HEK293T (cell line): ENCODE measurements at places on chromosomes 7 and 10.
A peak's percentile ranks its signal among the peaks of the same experiment; 100 is the strongest.

- no peak for DNase-seq
Observed at GRCh38 chr7:20076835-20077234, 140.3 kb downstream of the MACC1 start.

DNA sequence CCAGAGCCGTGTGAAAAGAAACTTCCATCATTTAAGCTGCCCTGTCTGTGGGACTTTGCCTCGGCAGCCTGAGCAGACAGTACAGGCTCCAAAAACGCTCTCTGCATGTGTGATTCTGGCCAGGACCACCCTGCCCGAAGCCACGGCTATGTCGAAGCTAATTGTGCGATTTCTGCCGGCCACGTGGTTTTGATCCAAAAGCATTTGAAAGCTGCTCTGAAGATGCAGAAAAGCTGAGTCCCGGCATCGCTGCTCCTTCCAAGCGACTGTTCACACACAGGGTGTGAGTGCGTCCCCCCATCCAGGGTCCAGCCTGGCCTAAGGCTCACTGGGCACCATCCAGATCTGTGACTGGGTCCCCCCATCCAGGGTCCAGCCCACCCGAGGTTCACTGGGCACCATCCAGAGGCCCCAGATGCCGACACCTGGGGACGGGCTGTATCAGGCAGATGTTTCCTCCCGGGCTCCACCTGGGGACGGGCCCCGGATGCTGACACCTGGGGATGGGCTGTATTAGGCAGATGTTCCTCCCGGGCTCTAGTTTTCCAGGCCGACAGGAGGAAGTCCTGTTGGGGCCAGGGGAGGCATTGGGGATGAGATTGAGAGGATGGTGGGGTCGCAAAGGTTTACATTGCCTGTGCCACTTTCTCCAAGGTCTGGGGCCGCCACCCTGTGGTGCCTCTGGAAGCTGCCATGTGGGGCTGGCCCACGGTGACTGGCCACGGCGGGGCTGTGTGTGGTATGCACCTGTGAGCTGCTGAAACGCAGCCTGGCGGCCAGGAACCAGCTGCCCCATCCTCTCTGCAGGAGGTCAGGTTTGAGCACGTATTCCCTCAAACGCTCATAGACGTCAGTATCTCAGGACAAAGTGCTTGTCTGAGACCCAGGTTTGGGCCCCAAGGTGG lies 527.4 kb downstream of the DNAJB6 start:
- DNase-seq: no peak

- no peak for DNase-seq
Observed at GRCh38 chr7:46208635-46209525, 287.8 kb upstream of the IGFBP3 start.

GRCh38 chr7:40922316-40922670 lies 780.6 kb downstream of the INHBA start:
- DNase-seq: no peak

- no peak for DNase-seq
Observed at GRCh38 chr7:4789194-4790077, 14.0 kb downstream of the AP5Z1 start.

- DNase-seq: peak; percentile 46
Observed at GRCh38 chr7:1537535-1538412, 7.3 kb downstream of the MAFK start.

DNA sequence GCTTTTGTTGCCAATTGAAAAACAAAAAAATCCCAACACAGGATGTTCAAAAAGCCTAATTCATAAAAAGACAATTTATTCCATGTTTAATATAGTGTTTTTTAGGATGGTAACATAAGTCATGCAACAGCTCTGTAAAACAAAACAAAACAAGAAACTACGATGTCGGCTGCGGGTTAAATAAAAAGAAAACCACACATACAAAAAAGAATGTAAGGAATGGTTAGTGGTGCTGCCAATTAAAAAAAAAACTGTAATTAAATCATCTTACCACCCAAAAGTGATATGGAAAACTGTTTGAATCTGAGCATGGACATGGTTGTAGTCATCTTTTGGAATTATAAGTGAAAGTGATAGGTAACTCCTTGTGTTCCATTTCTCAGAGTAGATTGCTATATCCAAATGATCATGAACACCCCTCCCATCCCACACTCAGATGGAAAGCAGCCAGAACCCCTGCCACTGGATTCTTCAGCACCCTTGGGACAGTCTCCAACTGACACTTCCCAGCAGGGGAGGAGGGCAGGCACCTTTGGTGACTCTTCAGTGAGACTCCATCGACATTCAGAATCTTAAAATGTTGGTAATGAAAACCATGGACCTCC lies 14.3 kb upstream of the DAGLB start:
- DNase-seq: no peak

DNA sequence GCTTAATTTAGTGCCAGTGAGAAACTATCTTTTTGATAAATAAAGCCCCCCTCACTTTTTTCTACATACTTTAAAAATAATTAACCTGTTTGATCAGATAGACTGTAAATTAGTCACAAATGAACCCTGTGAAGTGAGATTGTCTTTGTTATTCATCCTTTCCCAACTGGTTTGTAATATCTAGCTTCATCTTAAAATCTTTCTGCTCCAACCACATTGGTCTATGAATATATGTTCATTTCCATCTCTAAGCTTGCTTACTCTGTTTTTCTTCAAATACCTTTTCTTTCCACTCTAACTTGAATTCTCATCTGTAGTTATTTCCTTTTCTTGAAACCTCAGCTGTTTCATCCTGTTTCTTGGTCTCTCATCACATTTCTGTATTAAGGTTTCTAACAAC lies 12.1 kb downstream of the MARCHF5 start:
- no peak for DNase-seq

GRCh38 chr10:29021591-29021990 lies 267.3 kb upstream of the LYZL1 start:
- DNase-seq: no peak

DNA sequence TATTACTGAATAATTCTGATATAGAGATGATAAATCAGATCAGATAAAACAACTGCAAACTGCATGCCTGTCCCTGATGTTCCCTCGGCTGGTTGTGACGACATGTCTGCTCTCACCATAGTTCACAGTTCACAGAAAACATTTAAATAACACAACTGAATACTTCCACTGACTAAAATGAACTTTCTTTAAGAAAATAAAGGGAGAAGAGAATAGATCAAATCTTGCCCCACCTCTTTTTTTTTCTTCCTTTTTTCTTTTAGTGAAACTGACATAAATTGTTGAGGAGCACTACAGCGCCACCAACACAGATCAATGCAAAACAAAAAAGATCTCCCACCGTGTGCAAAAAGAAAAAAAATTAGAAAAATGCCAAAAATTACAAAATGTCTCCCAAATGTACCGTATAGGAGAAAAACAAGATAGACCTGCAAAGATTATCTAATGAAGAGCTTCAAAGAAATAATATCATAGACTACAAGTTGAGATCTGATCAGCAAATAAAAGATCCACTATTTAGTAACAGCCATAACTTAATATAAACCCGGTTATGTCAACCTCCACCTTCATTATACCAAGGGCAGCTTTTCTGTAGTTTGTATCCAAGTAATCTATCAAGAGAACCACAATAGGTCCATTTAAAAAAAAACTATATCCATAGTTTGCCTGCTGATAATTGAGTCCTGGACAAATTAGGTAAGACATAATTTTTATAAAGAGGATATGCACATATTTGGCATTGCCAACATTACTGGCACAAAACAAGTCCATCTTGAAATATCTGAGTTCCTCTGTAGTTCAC lies 30.7 kb upstream of the EPC1 start:
- no peak for DNase-seq

DNA sequence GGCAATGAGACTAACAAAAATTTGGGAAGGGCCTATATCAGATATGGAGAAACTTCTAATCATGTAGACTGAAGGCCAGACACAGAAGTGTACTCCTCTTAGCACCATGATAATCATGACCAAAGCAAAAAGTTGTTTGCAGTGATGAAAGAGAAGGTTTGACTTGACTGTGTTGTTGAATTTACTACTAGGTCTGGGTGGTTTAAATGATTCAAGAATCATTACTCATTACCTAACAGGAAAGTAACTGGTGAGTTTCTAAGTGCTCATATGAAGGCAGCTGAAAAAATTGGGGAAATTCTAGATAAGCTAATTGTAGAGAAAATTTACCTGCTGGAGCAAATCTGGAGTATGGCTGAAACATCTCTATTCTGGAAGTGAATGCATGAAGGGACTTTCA lies 451.5 kb upstream of the SORCS1 start:
- no peak for DNase-seq

DNA sequence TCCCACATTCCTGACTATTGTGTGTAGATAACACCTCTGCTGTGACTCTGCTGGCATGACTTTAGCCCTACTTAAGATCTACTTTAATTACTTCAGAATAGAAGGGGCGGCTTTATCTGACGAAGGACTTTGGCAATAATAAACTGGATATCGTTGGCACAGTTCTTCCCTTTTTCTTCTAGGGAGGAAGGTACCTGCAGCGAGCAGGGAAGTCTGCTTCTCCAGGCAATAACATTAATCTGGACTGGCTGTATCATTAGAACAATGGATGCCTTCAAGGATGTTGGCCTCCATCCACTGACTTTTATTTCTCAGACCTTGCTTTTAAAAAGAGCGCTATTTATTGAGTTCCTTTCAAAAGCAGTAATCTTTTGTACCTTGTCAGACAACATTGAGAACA lies 172.6 kb upstream of the THSD7A start:
- DNase-seq: no peak

DNA sequence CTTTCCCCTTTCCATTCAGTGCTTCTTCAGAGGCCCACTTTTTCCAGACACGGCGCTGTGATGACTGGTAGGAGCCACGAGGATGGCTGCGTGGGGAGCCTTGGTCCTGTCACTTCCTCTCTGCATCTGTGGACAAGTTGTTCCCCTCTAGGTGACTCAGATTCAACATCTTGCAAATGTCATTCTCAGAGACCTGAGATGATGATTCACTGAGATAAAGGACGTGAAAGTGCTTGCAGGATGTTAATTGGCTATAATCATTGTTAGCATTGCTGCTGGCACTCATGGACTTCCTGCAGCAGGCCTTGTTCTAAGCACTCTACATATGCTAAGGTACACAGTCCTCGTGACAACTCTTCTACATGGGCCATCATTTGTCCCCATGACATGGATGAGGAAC lies 489.8 kb upstream of the ZMIZ1 start:
- DNase-seq: no peak

- DNase-seq: no peak
Observed at GRCh38 chr7:143418681-143419458, 10.2 kb upstream of the EPHA1 start.

DNA sequence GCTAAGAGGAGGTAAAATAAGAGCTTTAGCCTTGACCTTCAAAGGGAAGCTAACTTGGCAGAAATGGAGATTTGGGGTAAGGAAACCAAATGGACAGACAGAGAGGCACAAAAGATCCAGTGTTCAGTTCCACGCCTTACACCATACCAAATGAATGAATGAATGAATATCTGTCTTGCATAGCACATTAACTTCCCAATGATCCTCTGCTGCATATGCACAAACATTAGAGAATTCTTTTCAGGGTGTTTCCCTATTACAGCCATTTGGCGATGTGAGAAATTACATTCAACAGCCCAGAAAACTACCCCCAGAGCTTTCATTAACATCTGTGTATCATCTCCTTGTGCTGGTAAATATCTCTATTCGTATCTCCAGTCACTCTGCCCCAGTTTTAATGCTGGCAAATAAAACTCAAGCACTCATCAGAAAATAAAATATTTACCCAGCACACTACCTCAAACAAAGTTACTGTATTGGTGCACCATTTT lies 1056.2 kb downstream of the SORCS3 start:
- no peak for DNase-seq

- no peak for DNase-seq
Observed at GRCh38 chr10:37456456-37456855, 331.1 kb downstream of the ANKRD30A start.

GRCh38 chr7:115672024-115672423 lies 358.5 kb downstream of the TFEC start:
- DNase-seq: no peak

GRCh38 chr7:85890244-85890811 lies 703.5 kb upstream of the SEMA3D start:
- DNase-seq: peak; percentile 25

DNA sequence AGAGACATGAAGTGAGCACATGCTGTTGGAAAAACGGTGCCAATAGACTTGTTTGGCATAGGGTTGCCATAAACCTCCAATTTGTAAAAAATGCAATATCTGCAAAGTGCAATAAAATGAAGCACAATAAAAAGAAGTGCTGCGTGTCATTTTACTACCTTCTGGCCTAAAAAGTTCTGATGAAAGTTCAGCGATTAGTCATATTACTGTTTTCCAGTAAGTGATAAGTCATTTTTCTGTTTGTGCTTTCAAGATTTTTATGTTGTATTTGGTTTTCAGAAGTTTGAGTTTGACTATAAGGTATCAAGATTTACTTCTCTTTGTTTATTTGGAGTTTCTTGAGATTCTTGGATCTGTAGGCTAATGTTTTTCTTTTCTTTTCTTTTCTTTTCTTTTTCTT lies 16.8 kb downstream of the AOAH start:
- no peak for DNase-seq

DNA sequence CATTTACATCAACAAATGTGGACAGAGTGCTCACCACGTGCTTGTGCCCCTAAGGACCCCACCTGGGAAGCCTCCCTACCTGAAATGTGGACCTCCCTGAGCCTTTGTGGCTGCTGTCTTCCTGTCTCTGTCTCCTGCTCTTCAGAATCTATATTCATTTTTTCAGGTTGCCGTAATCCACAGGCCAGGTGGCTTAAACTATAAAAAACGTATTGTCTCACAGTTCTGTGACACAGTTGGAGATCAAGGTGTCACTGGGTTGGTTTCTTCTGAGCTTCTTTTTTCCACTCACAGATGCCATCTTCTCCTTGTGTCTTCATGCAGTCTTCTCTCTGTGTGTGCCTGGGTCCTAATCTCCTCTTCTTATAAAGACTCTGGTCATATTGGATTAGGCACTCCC lies 5.6 kb upstream of the VSTM4 start:
- no peak for DNase-seq

GRCh38 chr10:58189269-58189668 lies 78.4 kb downstream of the IPMK start:
- DNase-seq: peak; percentile 18

GRCh38 chr7:2628130-2628482 lies 3.7 kb upstream of the TTYH3 start:
- no peak for DNase-seq

- DNase-seq: no peak
Observed at GRCh38 chr10:132332433-132332754, 401 bp downstream of the LRRC27 start.

DNA sequence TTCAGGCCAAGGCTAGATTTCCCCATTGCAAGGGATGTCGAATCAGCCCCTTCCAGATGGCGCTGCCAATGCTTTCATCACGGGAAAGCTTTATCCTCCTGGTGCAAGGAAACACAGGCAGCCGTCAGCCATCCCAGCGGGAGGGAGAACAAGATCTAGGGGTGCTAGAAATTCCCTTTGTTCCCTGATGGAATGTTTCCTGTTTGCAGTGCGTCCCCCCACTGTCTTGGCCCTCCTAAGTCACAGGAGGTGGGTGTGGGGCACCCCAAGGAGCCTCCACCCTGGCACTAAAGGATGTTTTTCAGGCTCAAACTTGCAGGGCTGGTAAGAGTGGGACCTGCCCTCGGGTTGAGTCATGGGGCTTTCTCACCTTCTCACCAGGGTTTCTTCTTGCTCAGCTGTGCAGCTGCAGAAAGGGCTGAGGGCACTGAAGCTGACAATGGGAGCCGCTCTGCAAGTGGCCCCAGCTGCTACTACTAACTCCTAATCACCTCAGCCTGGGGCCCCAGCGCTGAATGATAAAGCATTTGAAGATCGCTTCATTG lies 103.6 kb downstream of the PRPF18 start:
- no peak for DNase-seq

GRCh38 chr10:122116331-122116730 lies 127.4 kb downstream of the TACC2 start:
- DNase-seq: no peak
